ENCODE measurements at places on chromosomes 7 and 10.

DNA sequence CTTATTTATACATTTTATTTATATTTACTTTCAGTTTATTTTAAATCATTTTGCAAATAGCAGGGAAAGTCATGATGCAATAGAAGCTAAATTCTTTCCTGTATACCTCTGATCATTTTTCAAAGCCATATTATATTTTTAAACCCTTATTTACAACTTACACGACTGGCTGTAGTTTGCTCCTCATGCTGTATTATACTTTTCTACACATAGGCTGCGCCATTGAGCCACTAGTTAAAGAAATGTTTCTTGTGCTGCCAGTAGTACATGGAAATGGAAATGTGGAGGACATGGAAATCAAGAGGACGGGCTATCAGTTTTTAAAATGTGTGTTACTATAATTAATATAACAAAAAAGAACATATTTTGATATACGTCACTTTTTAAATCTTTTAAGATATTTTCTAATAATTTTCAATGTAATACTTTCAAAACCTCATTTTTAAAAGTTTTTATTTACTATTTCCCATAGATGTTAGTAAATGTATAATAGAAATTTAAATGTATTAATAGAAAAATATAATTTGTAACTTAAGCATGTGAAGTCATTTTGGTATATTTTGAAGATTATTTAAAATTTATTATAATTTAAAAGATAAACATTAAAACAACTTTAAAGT is 118.5 kb downstream of the VTI1A start:
- no peak overlapping the region for H3K27ac ChIP-seq
- DNase-seq: peak; percentile 44
- peaks cover 2% of the 10 kb centered on the region for H3K4me1 ChIP-seq
- no peaks in the 10 kb centered on the region for H3K36me3 ChIP-seq
- H3K4me3 ChIP-seq: no peak overlapping the region
- H3K27me3 ChIP-seq: no peaks in the 10 kb centered on the region

- H3K27me3 ChIP-seq: no peaks in the 10 kb centered on the region
- DNase-seq: no peak
- H3K4me1 ChIP-seq: no peaks in the 10 kb centered on the region
- H3K4me3 ChIP-seq: no peak overlapping the region
- no peaks in the 10 kb centered on the region for H3K36me3 ChIP-seq
Observed at GRCh38 chr10:104582602-104582951, 58.5 kb upstream of the SORCS3 start.

- H3K4me3 ChIP-seq: no peak overlapping the region
- DNase-seq: no peak
- H3K4me1 ChIP-seq: no peaks in the 10 kb centered on the region
- H3K27me3 ChIP-seq: no peaks in the 10 kb centered on the region
- H3K27ac ChIP-seq: peak overlapping the region; percentile 42
Observed at GRCh38 chr7:121505021-121505420, 108.9 kb upstream of the FAM3C start.

- H3K36me3 ChIP-seq: no peaks in the 10 kb centered on the region
- H3K27ac ChIP-seq: no peak overlapping the region
- no peaks in the 10 kb centered on the region for H3K27me3 ChIP-seq
- H3K4me3 ChIP-seq: no peak overlapping the region
- no peak for DNase-seq
Observed at GRCh38 chr7:12620371-12620770, 49.9 kb downstream of the SCIN start.

- DNase-seq: no peak
- H3K4me3 ChIP-seq: no peak overlapping the region
- H3K27ac ChIP-seq: no peak overlapping the region
- H3K4me1 ChIP-seq: no peaks in the 10 kb centered on the region
- no peaks in the 10 kb centered on the region for H3K27me3 ChIP-seq
- no peaks in the 10 kb centered on the region for H3K36me3 ChIP-seq
Observed at GRCh38 chr7:1690359-1690958, 20.4 kb downstream of the ELFN1 start.

DNA sequence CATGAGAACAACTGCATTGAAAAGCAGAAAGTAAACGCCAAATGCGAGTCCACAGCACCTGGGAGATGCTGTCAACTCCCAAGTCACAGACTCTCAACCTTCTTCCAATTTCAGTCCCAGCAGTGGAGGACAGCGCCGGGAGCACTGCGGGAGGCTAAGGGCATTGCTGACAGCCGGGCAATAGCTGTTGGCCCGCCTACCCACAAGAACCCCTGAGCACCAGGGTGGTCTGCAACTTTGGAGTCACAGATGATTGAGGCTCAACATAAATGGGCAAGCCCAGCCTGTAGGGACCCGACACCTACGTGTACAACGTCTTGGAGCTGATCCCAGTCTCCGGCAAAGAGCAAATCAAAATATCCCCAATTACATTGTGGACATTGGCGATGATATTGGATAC is 262.9 kb downstream of the TCERG1L start:
- peak overlapping the region; percentile 29 for H3K4me3 ChIP-seq
- peaks cover 49% of the 10 kb centered on the region for H3K36me3 ChIP-seq
- DNase-seq: peak; percentile 64
- peak overlapping the region; percentile 59 for H3K27ac ChIP-seq

GRCh38 chr10:77692782-77693181 is 55.2 kb upstream of the KCNMA1 start:
- no peak overlapping the region for H3K27ac ChIP-seq
- H3K4me3 ChIP-seq: no peak overlapping the region
- no peak for DNase-seq
- no peaks in the 10 kb centered on the region for H3K4me1 ChIP-seq
- H3K27me3 ChIP-seq: no peaks in the 10 kb centered on the region
- H3K36me3 ChIP-seq: no peaks in the 10 kb centered on the region

DNA sequence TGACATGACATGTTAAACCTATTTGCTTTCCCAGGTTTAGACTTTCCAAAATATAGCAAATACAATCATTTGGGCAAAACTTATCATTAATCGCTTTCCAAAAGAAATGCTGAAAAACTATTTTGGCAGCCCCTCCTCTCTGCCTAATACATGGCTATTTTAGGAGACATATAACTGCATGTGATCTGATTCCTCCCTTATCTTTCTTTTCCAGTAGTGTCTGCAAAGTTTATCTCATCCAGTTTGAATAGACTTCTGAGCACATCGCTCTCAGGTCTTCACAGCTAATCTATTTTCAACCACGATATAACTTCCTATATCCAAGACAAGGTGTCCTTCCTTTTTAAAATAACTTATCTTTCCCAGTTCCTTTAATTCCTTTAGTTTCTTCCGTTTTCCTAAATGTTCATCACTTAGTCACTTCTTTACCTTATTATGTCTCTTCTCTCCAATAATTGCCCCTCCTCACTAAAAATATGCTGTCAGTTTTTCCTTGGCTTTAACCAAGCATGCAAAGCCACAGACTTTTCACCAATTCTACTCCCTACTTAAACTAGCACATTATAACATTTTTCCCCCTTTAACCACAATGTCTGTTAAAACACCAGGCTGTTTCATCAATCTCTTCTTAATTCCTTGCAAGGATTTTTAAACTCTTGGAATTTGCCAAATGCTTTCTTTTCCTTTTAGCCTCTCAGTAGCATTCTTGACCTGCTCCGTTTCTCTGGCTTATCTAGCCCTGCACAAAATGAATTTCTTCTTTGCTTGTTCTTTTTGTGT is 24.4 kb downstream of the GNG11 start:
- no peak for DNase-seq
- H3K36me3 ChIP-seq: no peaks in the 10 kb centered on the region
- H3K4me1 ChIP-seq: no peaks in the 10 kb centered on the region
- no peaks in the 10 kb centered on the region for H3K27me3 ChIP-seq

DNA sequence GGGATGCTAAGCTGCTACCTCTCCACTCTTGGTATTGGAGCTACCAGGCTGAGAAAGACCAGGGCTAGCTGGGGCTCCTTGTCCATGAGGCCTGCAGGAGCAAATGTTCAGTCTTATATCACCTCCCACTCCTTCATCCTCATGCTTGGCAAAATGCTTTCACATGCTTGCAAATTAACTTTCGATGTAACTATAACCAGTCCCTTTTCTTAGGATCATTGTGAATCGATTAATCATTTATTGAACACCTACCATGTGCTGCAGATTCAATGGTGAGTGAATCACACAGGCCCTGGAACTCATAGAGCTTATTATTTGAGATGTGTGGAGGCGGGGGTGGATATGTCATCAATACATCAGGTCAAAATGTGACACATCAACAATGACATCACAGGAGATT is 138.6 kb downstream of the EMX2 start:
- DNase-seq: no peak
- H3K4me3 ChIP-seq: no peak overlapping the region
- H3K27ac ChIP-seq: no peak overlapping the region
- H3K36me3 ChIP-seq: no peaks in the 10 kb centered on the region
- no peaks in the 10 kb centered on the region for H3K27me3 ChIP-seq

DNA sequence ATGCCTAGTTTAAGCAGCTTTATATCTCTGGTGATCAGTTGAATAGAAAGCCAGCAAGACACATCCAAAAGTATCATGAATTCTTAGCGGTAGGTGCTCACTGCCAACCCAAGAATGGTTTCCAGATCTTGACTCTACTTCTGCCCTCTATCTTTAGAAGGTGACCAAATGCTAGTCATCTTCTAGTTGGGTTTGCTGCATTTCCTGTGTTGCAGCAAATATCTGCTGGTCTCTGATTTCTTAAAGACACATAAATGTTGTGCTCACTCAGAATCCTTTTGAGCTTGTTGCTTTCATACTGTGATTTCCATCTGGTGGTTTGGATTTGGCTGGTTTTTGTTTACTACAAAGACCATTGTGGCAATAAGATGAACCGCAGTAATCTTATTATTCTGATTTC is 2.2 kb downstream of the CDC123 start:
- no peaks in the 10 kb centered on the region for H3K27me3 ChIP-seq
- peaks cover 34% of the 10 kb centered on the region for H3K36me3 ChIP-seq
- DNase-seq: no peak
- H3K4me1 ChIP-seq: no peaks in the 10 kb centered on the region
- H3K4me3 ChIP-seq: peak overlapping the region; percentile 23

DNA sequence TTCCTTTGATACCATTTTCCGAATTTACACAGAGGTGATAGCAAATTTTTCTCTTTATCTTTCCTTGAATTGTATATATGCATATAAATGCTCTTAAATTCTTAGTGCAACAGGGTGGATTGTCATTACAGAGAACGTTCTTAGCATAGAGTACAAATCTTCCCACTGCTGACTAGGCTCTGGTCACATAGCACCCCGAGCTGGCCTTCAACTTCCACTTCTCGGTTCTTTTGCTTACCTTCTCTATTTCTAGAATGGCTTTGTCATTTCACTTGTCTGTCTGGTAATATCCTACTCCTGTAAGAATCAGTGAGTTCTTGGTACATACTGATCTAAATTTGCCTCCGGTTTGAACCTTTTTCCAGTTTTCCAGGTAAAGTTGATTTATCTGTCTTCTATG is 13.4 kb downstream of the ADIRF start:
- no peak overlapping the region for H3K4me3 ChIP-seq
- DNase-seq: no peak
- H3K27me3 ChIP-seq: no peaks in the 10 kb centered on the region
- no peaks in the 10 kb centered on the region for H3K36me3 ChIP-seq
- no peak overlapping the region for H3K27ac ChIP-seq

DNA sequence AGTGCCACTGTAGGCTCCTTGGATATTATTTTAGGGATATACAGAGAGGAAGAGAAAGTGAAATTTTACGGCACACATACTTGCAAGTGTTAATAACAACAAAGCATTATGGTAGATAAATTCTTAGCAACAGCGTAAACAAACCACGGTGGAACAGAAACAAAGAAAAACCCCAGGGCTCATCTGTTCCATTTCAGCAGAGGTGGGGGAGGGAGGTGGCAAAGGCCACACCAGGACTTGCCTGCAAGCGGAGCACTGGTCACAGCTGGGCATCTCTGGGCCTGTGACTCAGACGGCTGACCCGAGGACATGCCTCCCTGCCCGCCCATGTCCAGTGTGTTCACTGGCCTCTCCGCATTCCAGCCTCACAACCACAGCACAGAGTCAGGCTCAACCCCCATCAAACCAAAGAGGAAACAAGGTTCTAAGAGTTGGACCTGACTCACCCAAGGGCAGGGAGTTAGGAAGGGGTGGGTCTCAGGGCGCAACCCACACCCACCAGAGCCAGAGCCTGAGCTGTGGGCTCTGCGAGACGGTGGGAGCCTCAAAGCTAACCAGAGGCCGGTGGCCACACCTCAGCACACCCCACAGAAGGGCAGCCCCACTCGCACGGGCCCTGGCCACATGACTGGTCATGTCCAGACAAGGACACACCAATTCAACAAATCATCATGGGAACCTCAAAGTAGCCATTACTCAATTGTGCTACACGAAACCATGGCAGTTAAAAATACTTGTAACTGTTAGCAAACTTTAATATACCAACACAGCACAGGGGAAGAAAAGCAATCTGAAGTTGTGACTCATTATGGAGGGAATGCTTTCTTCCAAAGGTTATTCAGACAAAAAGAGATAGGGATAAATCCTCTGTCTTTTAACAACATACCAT is 10.7 kb downstream of the ESYT2 start:
- peaks cover 8% of the 10 kb centered on the region for H3K4me1 ChIP-seq
- H3K36me3 ChIP-seq: no peaks in the 10 kb centered on the region
- DNase-seq: peak; percentile 78

- H3K4me1 ChIP-seq: no peaks in the 10 kb centered on the region
- H3K27me3 ChIP-seq: 0 out of 2 replicates have a peak, but pooled peaks cover 1% of the 10 kb centered on the region
- no peak overlapping the region for H3K4me3 ChIP-seq
- H3K27ac ChIP-seq: no peak overlapping the region
Observed at GRCh38 chr7:128189231-128189930, 51.7 kb upstream of the LEP start.

GRCh38 chr10:80464557-80465450 is 10.7 kb downstream of the TSPAN14 start:
- no peak overlapping the region for H3K27ac ChIP-seq
- no peaks in the 10 kb centered on the region for H3K27me3 ChIP-seq
- H3K36me3 ChIP-seq: peaks cover 8% of the 10 kb centered on the region
- peak; percentile 91 for DNase-seq

- no peak for DNase-seq
- no peak overlapping the region for H3K4me3 ChIP-seq
- no peak overlapping the region for H3K27ac ChIP-seq
- H3K27me3 ChIP-seq: no peaks in the 10 kb centered on the region
- H3K4me1 ChIP-seq: no peaks in the 10 kb centered on the region
- no peaks in the 10 kb centered on the region for H3K36me3 ChIP-seq
Observed at GRCh38 chr10:70499836-70500167, 21.2 kb downstream of the PALD1 start.

- H3K27me3 ChIP-seq: no peaks in the 10 kb centered on the region
- H3K36me3 ChIP-seq: no peaks in the 10 kb centered on the region
- DNase-seq: no peak
- H3K4me3 ChIP-seq: no peak overlapping the region
- H3K27ac ChIP-seq: no peak overlapping the region
Observed at GRCh38 chr10:58590152-58590840, 77.6 kb downstream of the BICC1 start.

DNA sequence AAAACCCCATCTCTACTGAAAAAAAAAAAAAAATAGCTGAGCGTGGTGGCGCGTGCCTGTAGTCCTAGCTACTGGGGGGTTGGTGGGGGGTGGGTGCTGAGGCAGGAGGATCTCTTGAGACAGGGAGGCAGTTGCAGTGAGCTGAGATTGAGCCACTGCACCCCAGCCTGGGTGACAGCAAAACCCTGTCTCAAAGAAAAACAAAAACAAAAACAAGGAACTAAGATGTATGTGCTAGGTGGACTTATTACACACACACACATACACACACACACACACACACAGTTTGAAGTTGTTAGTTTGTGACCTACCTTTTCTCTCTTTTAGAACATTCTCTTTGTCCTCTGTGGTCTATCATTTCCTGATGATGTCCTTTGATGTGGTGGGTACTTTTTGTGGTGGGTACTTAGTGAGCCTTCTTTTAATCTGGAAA is 53.5 kb downstream of the EXOC6 start:
- no peaks in the 10 kb centered on the region for H3K27me3 ChIP-seq
- no peak overlapping the region for H3K27ac ChIP-seq
- H3K4me3 ChIP-seq: no peak overlapping the region
- H3K36me3 ChIP-seq: peaks cover 3% of the 10 kb centered on the region
- DNase-seq: no peak

- H3K4me1 ChIP-seq: peaks cover 5% of the 10 kb centered on the region
- H3K4me3 ChIP-seq: peak within 1 kb of the TSS; percentile 90
- H3K27me3 ChIP-seq: no peaks in the 10 kb centered on the region
Observed at GRCh38 chr7:151409667-151410404, at the start of gene WDR86. Gene WDR86 (minus strand): TSS chr7:151410038. CDS start chr7:151409589, 449 bp downstream.

All from H9 (cell line).